AG04450 (cell line): ENCODE measurements at places on chromosomes 11 and 22. TPM values are rescaled to one million over a fixed set of nuclear protein-coding genes. Genes with fewer than 3 reads are reported as not detected.

CREB3L1 gene
- polyA plus RNA-seq, result 24.2 and 33.2 TPM in 2 replicates

- no peak for DNase-seq
Observed at GRCh38 chr22:29385748-29386147, 2.6 kb downstream of the AP1B1 start.

RIMBP3C gene
- not detected in 2 replicates for polyA plus RNA-seq

GRCh38 chr22:48557473-48557872, 1270.2 kb downstream of the BRD1 start:
- no peak for DNase-seq

ANKRD13D gene
- polyA plus RNA-seq, result 14.4 and 18.4 TPM in 2 replicates

CBX7 gene
- polyA plus RNA-seq, result 2.2 and 2.6 TPM in 2 replicates

MS4A6E gene
- polyA plus RNA-seq, result not detected in 2 replicates

DNA sequence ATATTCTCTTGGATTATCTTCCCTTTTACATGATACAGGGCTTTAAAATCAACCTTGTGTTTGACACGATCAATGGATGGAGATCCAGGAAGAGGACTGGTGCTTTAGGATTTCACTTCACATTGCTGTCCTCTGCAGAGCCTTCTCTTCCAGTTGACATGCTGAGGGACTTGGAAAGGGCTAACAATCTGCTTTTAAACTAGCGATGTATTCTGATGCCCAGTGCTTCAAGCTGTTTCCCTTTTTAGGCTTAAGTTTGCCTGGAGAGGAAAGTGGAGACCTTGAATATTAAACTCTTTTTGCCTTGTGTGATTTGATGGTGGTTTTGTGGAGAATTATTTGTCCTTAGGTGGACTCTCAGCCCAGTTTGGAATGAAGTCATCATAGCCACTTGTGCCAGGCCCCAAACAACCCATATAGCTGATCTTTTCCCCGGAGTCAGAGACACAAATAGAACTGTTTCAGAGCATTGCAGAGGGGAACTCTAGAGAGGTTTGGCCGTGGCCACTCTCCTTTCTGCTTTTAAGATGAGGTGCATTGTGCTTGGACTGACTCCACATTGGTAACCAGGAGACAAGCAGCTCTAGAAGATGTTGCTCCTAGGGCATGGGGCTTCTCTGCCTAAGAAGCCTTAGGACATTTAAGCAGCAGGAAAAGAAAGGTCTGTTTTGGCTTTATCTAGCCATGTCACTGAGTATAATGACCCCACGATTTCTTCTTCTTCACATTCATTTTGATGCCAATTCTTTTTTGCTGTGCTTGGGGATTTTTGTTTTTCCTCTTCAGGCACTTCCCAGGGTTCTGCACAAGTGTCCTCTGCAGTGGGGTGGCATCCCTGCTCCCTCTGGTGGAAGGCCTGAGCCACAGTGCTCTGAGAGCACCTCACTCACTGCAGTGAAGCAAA, 152.8 kb downstream of the NCAM1 start:
- no peak for DNase-seq

SMIM35 gene
- polyA plus RNA-seq, result not detected in 2 replicates

- no peak for DNase-seq
Observed at GRCh38 chr22:19842393-19843106, 12.1 kb downstream of the GNB1L start.

DEUP1 gene
- polyA plus RNA-seq, result not detected in 2 replicates

DUSP8 gene
- polyA plus RNA-seq, result 1.5 and 2.1 TPM in 2 replicates

DNA sequence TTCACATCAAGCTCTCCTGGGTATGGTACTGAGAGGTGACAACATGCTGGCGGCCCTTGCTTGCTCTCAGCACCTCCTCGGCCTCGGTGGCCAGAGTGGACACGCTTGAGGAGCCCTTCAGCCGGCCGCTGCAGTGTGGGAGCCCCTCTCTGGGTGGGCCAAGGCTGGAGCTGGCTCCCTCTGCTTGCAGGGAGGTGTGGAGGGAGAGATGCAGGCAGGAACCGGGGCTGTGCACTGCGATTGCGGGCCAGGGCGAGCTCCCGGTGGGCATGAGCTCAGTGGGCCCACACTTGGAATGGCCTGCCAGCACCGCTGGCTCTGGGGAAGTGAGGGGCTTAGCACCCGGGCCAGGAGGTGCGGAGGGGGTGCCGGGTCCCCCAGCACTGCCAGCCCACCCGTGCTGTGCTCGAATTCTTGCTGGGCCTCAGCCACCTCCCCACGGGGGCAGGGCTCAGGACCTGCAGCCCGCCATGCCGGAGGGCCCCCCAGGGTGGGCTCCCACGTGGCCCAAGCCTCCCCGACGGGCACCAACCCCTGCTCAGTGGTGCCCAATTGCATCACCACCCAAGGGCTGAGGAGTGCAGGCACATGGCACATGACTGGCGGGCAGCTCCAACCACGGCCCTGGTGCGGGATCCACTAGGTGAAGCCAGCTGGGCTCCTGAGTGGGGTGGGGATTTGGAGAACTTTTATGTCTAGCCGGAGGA, 106.2 kb downstream of the RAB38 start:
- no peak for DNase-seq

C11orf16 gene
- polyA plus RNA-seq, result not detected in 2 replicates

SMTNL1 gene
- polyA plus RNA-seq, result not detected in 2 replicates

DNA sequence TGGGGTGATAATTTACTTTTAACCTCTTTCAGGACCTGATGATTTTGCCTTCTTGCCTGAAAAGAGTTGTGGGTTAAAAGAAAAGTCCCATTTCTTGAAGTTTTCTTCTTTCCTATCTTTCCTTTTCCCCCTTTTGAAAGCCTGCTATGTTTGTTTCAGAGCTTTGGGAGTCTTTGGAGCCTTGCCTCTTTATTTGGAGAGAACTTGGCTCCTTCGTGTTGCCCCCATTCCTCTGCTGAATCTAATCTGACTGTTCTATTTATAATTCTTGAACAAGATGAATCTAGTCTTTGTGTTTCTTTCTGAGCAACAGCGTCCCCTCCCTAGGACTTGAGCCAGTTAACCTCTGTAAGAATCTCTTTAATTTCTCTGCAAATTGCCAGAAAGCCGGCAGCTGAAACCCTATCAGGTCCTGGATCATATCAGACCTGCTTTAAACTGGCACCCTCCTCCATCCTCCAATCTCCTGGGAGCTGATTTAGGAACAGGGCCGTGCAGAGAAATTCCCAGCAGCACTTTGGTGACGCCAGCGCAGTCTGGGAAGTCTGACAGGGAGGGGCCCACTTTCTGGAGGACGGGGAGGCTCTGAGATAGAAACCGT, 289.1 kb upstream of the SORL1-AS1 start:
- DNase-seq, result no peak

CBLIF gene
- not detected in 2 replicates for polyA plus RNA-seq

DNA sequence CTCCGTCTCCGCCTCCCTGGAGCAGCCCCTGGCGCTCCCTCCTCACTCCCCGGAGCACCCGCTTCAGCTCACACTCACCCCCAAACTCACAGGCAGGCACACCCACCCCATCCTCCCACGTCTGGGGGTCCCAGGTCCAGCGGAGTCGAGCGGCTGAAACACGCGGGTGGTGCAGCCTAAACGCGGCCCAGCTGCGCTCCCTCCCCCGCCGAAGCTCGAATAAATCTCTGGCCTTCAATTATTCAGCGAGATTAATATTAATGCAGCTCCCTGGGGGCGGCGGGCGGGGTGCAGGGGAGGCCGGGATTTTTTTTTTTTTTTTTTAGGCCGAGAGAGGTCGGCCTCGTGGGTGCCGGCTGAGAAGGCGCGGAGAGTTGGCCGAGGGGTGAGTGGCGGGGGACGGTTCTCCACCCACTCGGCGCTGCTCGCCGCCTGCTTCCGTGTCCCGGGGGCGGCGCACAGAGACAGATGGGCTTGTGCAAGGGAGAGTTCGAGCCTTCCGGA, 524 bp upstream of the SLC1A2 start:
- DNase-seq, result no peak

- DNase-seq, result no peak
Observed at GRCh38 chr11:45168366-45169130, 22.1 kb downstream of the PRDM11 start.

GRCh38 chr11:118689852-118690552, 10.6 kb upstream of the TREH start:
- peak; percentile 43 for DNase-seq

DNA sequence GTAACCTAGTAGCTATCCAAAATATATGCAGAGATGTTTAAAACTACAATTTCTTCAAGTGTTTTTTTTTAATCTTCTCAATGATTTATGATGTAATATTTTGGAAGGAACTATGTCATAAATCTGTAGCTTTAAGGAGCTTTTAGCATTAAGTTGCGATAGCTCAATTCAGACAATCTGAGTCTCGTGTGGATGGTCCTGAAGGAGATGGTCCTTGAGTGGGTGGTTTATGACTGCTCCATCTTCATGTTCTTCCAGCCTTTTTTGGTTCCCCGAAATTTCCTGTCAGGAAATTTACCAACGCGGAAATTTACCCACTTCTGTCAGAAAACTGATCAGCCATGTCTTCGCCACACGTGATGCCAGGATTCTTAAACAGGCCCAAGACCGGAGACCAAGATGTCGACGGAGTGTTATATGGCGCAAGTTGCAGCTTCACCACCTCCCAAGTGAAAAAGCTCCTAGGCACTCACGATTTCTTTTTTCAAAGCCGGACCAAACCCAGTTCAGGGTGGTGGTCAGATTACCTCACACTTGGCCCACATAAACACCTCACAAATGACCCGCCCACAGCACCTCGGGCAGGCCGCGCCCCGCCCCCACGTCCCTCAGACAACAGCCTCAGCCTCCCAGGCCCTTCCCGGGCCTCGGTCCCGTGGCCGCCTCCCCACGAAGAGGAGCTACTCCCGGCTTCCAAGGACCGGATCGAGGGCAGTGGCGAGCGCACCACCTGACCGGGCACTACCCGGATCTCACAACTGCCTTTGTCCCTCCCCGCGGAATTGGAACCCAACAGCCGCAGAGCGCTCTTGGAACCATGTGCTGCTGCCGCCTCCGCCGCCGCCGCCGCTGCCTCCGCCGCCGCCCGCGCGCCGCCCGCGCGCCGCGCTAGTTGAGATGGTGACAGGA, at the start of gene MORC2:
Gene MORC2 (minus strand): TSS at position 760 of the 909 bp plus-strand sequence. CDS start 885 bp downstream, outside the sequence.
- no peak for DNase-seq
